CD4-positive, alpha-beta memory T cell (primary cell): ENCODE measurements at places on chromosomes 12 and 14. TPM values are rescaled to one million over a fixed set of nuclear protein-coding genes. Genes with fewer than 3 reads are reported as not detected.

DNA sequence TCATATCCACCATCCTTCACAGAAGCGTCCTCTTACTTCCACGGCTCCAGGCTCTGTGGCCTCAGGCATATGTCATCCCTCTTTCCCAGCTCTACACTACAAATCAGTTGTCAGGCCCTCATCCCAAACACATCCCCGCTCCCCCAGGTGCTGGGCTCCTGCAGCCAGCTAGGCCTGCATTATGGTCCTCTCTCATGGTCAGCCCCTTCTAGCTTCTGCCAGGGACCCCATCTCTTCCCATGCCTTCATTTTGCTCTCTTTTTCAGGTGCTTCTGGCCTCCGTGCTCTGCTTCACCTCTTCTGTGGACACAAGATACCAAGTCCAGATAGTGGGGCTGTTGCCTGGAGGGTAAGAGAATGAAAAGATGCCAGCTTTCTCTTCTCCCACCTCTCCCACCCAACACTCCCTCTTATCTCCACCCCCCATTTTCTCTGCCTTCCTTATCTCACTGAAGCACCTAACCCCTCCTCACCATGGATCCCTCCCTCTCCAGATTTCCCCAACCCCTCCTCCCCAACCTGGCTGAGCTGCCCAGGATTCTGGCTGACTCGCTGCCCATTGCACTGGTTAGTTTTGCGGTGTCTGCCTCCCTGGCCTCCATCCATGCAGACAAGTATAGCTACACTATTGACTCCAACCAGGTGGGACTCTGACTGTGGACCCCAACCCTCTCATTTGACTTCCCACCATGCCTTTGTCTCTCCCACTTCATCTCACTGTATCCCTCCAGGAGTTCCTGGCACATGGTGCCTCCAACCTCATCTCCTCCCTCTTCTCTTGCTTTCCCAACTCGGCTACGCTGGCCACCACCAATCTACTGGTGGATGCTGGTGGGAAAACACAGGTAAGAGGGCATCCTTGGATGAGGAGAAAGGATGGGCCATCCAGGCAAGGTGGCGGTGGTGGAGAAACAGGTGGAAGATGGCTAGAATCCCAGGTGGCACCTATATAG is 10.4 kb downstream of the B4GALNT1 start:
- no peak for DNase-seq
- no peak overlapping the region for H3K27ac ChIP-seq
- H3K36me3 ChIP-seq = no peaks in the 10 kb centered on the region
- H3K27me3 ChIP-seq = peaks cover 81% of the 10 kb centered on the region

- no peak overlapping the region for H3K27ac ChIP-seq
- H3K4me1 ChIP-seq = no peaks in the 10 kb centered on the region
- no peaks in the 10 kb centered on the region for H3K36me3 ChIP-seq
- H3K27me3 ChIP-seq = no peaks in the 10 kb centered on the region
These were observed 79.8 kb downstream of the SRRM4 start for GRCh38 chr12:119060847-119061796.

DNA sequence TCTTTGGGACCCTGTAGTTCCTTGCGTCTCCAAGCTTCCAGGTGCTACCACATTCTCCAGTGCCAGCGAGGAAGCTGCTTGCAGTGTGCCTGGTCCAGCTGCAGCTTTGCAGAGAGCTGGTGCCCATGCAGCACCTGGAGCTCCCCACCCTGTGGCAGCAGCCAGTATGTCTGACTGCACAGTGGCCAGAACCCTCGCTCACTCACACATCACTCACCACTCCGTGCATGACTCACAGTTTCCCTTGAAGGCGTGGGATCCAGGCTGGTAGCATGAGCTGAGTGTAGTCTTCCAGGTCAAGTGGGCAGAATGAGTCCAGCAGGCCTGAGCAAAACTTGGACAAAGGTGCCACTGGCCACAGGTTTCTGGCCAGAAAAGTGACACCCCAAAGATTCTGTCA is 33.6 kb downstream of the SDR9C7 start:
- no peaks in the 10 kb centered on the region for H3K27me3 ChIP-seq
- H3K4me3 ChIP-seq = no peak overlapping the region
- DNase-seq = no peak
- H3K4me1 ChIP-seq = no peaks in the 10 kb centered on the region
- H3K27ac ChIP-seq = no peak overlapping the region

GRCh38 chr14:101979666-101980065 is 15.3 kb downstream of the DYNC1H1 start:
- no peak for DNase-seq
- no peak overlapping the region for H3K27ac ChIP-seq
- H3K27me3 ChIP-seq = no peaks in the 10 kb centered on the region
- peaks cover 64% of the 10 kb centered on the region for H3K36me3 ChIP-seq

DNA sequence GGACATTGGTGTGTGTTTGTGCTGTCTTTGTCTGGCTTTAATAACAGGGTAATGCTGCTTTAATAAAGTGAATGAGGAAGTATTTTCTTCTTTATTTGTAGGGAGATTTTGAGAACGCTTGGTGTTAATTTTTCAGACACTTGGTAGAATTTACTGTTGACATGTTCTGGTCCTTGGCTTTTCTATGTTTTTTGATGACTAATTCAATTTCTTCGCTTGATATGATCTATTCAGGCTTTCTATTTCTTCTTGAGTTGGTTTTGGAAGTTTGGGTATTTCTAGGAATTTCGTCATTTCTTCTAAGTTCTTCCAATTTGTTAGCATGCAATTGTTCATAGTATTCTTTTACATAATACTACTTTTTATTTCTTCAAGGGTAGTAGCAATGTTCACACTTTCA is 167.8 kb downstream of the TTC6 start:
- no peaks in the 10 kb centered on the region for H3K4me1 ChIP-seq
- no peak overlapping the region for H3K27ac ChIP-seq
- no peaks in the 10 kb centered on the region for H3K36me3 ChIP-seq
- no peak overlapping the region for H3K4me3 ChIP-seq

- no peaks in the 10 kb centered on the region for H3K36me3 ChIP-seq
- no peak for DNase-seq
- no peaks in the 10 kb centered on the region for H3K27me3 ChIP-seq
- no peak overlapping the region for H3K27ac ChIP-seq
- H3K4me1 ChIP-seq = no peaks in the 10 kb centered on the region
- H3K4me3 ChIP-seq = no peak overlapping the region
These were observed 8.5 kb upstream of the KRT5 start for GRCh38 chr12:52528641-52529143.

GRCh38 chr12:18074001-18074400 is 16.0 kb downstream of the RERGL start:
- H3K27ac ChIP-seq = no peak overlapping the region
- H3K36me3 ChIP-seq = no peaks in the 10 kb centered on the region
- H3K4me3 ChIP-seq = no peak overlapping the region
- no peaks in the 10 kb centered on the region for H3K27me3 ChIP-seq
- DNase-seq = no peak
- no peaks in the 10 kb centered on the region for H3K4me1 ChIP-seq

DNA sequence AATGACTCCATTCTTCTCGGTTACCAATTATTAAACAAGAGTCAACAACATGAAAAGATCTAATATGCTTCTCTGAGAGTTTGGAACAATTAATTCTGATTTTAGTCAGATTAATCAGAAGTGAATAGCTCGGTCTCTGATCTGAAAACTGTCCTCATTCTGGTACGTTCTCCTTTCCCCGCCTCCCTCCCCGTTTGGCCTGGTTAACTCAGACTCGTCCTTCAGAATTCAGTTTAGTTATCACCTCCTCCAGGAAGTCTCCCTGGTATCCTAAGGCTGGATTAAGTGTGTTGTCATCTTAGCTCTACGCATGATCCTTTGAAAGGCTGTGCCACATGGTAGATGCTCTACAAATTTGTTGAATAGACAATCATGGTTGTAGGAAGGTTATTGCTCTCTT is 22.2 kb downstream of the MAP4K5 start:
- no peak overlapping the region for H3K4me3 ChIP-seq
- no peaks in the 10 kb centered on the region for H3K4me1 ChIP-seq
- no peak overlapping the region for H3K27ac ChIP-seq
- H3K36me3 ChIP-seq = no peaks in the 10 kb centered on the region
- H3K27me3 ChIP-seq = no peaks in the 10 kb centered on the region
- no peak for DNase-seq

GRCh38 chr12:122026706-122027333 is 5.1 kb downstream of the BCL7A start:
- H3K36me3 ChIP-seq = no peaks in the 10 kb centered on the region
- DNase-seq = no peak
- H3K4me1 ChIP-seq = peaks cover 8% of the 10 kb centered on the region
- no peak overlapping the region for H3K27ac ChIP-seq

DNA sequence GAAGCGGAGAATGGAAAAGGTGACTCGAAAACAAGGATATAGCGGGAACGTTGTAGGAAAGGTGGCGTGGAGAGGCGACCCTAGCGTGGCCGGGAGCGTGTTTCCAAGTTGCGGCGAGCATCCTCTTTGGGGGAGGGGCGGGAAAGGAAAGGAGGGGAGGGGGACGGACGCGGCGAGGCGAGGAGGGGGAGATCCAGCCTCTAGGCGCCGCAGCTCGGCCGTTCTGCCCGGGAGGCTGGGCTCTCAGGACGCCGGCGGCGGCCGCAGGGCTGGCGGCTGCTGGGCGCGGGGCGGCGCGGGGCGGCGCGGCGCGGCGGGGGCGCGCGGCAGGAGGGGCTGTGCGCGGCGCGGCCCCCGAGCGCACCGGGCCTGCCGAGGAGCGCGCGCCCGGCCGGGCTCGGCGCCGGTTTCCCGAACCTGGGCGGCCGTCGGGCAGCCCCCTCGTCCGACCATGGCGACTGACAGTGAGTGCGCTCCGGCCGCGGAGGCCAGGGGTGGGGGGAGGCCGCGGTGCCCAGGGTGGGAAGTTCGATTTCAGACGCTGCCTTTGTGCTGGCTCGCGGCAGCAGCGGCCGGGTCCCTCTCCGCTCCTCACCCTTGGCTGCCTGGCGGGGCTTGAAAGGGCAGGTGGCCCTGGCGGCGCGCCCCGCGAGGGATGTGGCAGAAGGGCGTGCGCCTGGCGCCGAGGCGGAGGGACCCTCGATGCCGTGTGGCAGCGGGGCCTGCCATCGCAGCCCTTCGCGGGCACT is 50.3 kb downstream of the SNAPC1 start:
- no peaks in the 10 kb centered on the region for H3K4me1 ChIP-seq
- no peak within 1 kb of the TSS for H3K27ac ChIP-seq
- H3K36me3 ChIP-seq = no peaks in the 10 kb centered on the region

DNA sequence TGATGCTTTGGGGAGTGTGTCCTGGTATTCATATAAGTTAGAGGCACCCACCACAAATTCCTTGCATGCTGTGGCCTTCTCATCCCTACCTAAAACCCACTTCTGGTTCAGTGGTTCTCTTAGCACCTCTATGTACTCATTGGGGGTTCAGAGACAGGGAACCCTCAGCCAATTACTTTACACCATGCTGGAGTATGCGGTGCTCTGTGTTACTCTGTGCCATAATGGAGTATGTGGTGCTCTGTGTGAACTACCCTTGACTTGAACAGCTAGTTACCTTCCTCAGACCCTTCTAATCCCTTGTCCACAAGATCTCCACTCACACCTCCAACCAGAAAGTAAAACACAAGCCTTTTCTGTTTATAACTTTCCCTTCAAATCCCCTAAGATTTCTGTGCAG is 172.5 kb upstream of the E2F7 start:
- H3K27me3 ChIP-seq = no peaks in the 10 kb centered on the region
- DNase-seq = no peak
- no peaks in the 10 kb centered on the region for H3K4me1 ChIP-seq
- no peak overlapping the region for H3K4me3 ChIP-seq

- DNase-seq = no peak
- no peaks in the 10 kb centered on the region for H3K4me1 ChIP-seq
- H3K27me3 ChIP-seq = no peaks in the 10 kb centered on the region
- no peak overlapping the region for H3K27ac ChIP-seq
- H3K4me3 ChIP-seq = no peak overlapping the region
These were observed 1.0 kb upstream of the NRIP2 start for GRCh38 chr12:2835691-2836403.

DNA sequence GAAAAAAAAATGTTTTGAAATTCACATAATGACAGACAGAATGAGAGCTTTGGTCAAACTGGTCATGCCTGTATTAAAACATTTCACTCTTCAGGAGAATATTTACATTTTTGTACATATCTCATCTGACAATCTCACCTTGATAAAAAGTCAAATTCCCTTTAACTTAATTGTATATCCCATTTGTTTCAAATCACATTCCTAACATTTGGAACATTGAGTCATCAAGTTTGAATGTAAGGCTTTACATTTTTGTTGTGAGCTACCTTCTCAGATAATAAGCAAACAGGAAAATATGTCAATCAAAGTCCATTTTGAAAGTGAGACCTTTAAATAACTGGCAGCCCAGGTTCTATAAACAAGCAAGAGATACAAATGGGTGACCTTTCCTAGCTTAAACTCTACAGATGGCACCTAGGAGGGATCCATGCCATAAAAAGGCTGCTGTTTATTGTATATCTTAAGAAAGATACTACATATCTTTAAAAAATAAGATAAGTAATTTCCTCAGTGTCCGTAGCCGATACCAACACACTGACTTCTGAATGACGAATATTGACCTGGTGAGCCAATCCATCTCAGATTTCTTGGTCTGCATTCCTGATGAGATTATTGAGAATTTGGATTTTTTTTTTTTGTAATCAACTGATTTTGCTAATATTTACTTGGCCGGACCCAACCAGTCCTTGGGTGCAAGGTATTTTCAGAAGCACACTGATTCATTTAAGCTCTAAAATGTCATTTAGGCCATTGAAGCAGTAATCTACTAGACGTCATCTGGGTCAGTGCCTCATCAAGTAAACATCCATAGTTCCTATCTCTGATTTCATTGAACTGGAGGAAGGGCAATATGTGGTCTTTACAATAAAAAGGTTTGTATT is 259.6 kb downstream of the BTG1 start:
- no peak overlapping the region for H3K4me3 ChIP-seq
- no peaks in the 10 kb centered on the region for H3K36me3 ChIP-seq

DNA sequence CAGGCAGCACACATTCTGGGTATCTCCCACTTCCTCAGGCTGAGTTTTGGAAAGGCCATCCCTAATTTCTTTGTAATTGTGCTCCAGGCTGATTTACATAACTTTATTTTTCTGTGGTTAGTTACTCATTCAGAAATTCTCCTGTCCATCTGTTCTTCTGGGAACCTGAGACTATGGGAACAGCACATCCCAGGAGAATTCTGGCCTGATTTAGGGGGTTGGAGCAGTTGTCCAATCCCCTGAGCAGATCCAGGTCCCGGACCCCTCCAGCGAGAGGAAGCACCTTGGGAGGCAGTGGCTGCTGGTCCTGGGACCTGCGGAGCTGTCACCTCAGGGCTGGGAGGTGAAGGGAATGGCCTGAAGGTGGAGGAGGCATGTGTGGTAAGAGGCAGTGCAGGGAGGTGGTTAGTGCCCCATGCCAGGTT is 40.4 kb downstream of the TSPAN9 start:
- H3K36me3 ChIP-seq = no peaks in the 10 kb centered on the region
- H3K27ac ChIP-seq = no peak overlapping the region
- DNase-seq = no peak
- H3K4me1 ChIP-seq = peaks cover 5% of the 10 kb centered on the region
- no peak overlapping the region for H3K4me3 ChIP-seq

GRCh38 chr14:32597771-32598170 is 268.7 kb downstream of the AKAP6 start:
- H3K4me3 ChIP-seq = no peak overlapping the region
- no peaks in the 10 kb centered on the region for H3K36me3 ChIP-seq
- no peak overlapping the region for H3K27ac ChIP-seq
- no peak for DNase-seq
- no peaks in the 10 kb centered on the region for H3K27me3 ChIP-seq
- no peaks in the 10 kb centered on the region for H3K4me1 ChIP-seq

KLRB1 gene
- 62.2 TPM for total RNA-seq

FAM186B gene
- 0.12 TPM for total RNA-seq

MAGOHB gene
- 19.3 TPM for total RNA-seq

SENP1 gene
- 28.7 TPM for total RNA-seq

KRT82 gene
- total RNA-seq = not detected

SLCO1B3 gene
- total RNA-seq = not detected

MYH7 gene
- not detected for total RNA-seq

RFC5 gene
- total RNA-seq = 17.2 TPM

PLEKHD1 gene
- total RNA-seq = 0.32 TPM
